Osteocyte (in vitro differentiated cells): ENCODE measurements at places on chromosomes 6 and 20. TPM values are rescaled to one million over a fixed set of nuclear protein-coding genes. Genes with fewer than 3 reads are reported as not detected.

RFX6 gene
- total RNA-seq = not detected in 2 replicates

- no peak for DNase-seq
Observed at GRCh38 chr6:106724848-106725247, 95.5 kb downstream of the QRSL1 start.

DNA sequence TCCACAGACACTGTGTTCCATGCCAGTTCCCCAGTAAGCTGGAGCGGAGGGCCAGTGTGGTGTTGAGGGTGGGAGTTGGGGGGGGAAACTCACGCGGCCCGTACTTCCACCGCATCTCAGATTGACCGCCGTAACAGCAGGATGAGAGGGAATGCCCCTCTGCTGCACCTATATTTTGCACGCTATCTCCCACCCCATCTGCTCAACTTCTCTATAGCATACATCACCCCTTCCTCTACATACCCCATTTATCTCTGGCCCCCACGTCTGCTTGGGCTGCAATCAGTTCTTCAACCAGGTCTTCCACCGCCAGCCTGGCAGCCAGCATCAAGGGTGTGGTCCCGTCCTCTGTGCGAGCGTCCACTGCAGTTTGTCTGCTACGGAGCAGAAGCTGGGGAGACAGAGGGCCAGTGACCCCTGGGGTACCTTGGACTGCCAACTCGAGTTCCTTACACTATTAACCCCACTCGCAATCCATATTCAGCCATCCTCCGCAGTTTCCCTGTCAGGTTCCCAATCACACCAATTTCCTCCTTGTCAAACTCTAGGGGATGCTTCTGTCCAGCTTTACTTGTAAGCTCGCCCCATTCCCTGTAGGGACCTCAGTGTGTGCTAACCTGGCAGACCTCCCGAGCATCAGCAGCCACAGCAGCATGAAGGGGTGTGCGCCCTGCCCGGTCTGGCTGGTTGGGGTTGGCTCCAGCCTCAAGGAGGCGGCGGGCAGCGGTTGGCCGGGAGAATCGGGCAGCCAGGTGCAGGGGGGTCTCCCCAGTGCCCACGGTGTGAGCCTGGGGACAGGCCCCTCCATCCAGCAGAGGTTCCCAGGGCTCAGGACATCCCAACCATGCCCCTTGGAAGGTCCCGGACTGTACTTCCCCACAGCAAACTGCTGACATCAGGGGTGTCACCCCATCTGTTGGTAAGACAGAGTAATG lies 4.5 kb upstream of the GPSM3 start:
- DNase-seq = no peak

DNA sequence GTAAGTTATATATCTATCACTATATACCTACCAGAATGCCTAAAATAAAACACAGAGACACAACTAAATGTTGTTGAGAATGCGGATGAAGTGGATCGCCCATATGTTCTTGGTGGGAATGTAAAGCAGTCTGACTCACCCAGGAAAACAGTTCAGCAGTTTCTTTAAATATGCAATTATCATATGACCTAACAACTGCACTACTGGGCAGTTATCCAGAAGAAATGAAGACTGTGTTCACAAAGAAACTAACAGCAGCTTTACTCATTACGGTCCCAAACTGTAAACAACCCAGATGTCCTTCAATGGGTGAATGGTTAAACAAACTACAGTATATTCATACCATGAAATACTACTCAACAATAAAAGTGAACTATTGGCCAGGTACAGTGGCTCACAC lies 14.3 kb upstream of the ZC3H12D start:
- DNase-seq = no peak
